Left ventricle myocardium inferior (tissue), 1 donor: ENCODE measurements at places on chromosomes 4 and X. TPM values are rescaled to one million over a fixed set of nuclear protein-coding genes. Genes with fewer than 3 reads are reported as not detected.

Gene EMCN
- total RNA-seq, result 43.6 TPM

Gene DMRTC1B
- total RNA-seq, result not detected

DNA sequence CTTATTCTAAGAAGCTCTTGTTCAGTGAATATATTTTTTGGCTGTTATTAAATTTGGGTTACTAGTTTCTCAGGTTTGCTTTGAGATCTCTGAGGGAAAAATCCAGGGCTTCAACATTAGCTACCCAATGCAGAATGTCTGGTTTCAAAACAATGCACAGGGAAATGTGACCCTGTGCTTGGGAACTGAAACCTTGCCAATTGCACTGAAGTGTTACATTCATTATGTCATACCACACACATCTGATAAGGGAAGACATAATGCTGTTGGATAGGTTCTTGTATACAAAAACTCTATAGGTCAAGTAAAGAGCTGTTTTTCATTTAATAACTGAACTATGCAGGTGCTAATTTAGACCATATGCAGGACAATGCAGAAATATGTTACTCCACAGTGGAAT is 345.3 kb upstream of the BMP3 start:
- H3K36me3 ChIP-seq, result no peaks in the 10 kb centered on the region
- H3K27ac ChIP-seq, result no peak overlapping the region
- DNase-seq, result no peak
- no peaks in the 10 kb centered on the region for H3K27me3 ChIP-seq

GRCh38 chrX:135543924-135544323 is 23.5 kb downstream of the INTS6L start:
- H3K4me3 ChIP-seq, result no peak overlapping the region
- H3K27ac ChIP-seq, result peak overlapping the region; percentile 38
- peaks cover 6% of the 10 kb centered on the region for H3K4me1 ChIP-seq
- H3K36me3 ChIP-seq, result no peaks in the 10 kb centered on the region
- DNase-seq, result no peak

GRCh38 chr4:78951862-78952472 is 12.7 kb upstream of the PAQR3 start:
- no peaks in the 10 kb centered on the region for H3K36me3 ChIP-seq
- no peak overlapping the region for H3K4me3 ChIP-seq
- H3K4me1 ChIP-seq, result no peaks in the 10 kb centered on the region
- no peak overlapping the region for H3K27ac ChIP-seq
- no peak for DNase-seq
- H3K27me3 ChIP-seq, result no peaks in the 10 kb centered on the region
